Activated CD8-positive, alpha-beta memory T cell treated with anti-CD3 and anti-CD28 coated beads for 1 hour (primary cell): ENCODE measurements at places on chromosomes 1 and 21.

GRCh38 chr1:222225316-222225691 lies 322.6 kb downstream of the HHIPL2 start:
- DNase-seq, result no peak

GRCh38 chr1:181538836-181539235 lies 55.5 kb downstream of the CACNA1E start:
- no peak for DNase-seq

DNA sequence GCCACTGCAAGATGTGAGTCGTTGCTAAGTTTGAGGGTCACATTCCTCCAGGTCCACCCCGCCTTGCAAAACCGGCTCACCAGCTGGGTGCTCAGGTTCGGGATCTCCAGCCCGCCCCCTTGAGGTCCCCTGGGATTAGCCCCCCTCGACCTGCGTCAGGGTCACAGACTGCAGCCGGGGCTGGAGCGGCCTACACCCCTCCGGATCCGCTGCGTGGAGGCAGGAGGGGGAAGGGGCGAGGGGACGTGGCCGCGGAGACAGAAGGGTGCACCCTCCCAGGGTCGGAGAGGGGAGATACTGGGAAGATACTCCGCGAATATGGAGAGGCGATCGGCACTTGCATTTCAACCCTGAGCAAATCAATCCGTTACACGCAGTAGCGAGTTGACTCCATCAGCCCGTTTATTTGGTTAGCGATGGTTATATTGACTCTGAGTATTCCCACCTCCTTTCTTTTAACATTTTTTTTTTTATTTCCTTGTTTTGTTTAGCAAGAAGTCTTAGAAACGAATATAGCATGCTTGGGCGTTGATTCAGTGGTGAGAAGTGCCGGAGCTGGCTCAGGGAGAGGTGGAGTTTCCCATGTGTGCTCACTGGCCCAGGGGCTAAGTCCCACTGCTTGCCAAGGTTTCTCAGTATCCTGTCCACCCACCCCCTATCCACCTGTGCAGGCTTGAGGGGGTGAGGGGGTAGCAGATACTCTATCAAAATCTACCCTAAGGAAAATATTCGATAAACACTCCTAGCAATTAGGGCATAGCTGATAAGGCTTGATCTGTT lies 997 bp downstream of the IFNAR2 start:
- DNase-seq, result no peak

GRCh38 chr1:88801575-88802208 lies 89.7 kb downstream of the GTF2B start:
- DNase-seq, result no peak

- no peak for DNase-seq
Observed at GRCh38 chr1:21082073-21082472, 94.6 kb downstream of the EIF4G3 start.

DNA sequence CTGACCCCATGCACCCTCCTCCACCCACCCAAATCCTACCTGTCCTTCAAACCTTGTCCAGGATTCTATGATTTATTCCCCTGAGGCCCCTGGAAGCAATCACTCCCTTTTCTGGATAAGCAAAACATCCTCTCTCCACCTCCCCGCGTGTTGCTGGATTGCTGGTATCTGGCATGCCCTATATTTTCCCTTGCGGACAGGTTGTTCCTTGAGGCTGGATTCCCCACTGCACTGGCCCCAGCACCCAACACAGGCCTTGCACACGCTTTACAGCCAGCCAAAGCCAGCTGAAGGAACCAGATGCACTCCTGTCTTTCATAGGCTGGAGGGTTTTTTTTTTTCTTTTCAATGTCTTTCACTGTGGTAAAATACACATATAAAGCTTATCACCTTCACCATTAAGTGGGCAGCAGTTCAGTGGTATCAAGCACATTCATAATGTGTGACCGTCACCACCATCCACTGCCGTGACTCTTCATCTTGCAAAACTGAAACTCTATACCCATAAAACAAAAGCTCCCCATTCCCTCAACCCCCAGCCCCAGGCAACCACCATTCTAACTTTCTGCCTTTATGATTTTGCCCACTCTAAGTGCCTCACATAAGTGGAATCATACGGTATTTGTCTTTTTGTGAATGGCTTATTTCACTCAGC lies 50.9 kb downstream of the TOR1AIP2 start:
- DNase-seq, result no peak

- no peak for DNase-seq
Observed at GRCh38 chr1:43757343-43758053, 50.2 kb downstream of the ST3GAL3 start.

GRCh38 chr1:4089421-4090175 lies 189.5 kb upstream of the C1orf174 start:
- no peak for DNase-seq

DNA sequence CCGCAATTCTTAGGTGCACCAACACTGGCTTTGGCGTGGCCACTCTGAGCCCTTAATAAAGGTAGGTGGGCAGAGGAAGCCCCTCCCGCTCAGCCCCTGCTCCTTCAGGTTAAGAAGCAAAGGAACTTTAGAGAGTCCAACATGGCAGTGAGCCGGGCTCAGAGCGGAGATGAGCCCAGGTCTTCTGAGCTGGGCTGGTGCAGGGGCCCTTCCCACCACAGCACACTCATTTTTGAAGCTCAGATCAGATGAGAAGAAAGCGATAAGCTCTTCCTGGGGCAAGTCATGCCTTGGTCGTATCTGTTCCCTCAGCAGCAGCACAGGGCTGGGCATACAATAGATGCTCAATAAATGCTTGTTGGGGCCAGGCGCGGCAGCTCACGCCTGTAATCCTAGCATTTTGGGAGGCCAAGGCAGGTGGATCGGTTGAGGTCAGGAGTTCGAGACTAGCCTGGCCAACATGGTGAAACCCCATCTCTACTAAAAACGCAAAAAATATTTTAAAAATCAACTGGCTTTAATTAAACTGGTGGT lies 51.1 kb upstream of the TARDBP start:
- DNase-seq, result no peak

DNA sequence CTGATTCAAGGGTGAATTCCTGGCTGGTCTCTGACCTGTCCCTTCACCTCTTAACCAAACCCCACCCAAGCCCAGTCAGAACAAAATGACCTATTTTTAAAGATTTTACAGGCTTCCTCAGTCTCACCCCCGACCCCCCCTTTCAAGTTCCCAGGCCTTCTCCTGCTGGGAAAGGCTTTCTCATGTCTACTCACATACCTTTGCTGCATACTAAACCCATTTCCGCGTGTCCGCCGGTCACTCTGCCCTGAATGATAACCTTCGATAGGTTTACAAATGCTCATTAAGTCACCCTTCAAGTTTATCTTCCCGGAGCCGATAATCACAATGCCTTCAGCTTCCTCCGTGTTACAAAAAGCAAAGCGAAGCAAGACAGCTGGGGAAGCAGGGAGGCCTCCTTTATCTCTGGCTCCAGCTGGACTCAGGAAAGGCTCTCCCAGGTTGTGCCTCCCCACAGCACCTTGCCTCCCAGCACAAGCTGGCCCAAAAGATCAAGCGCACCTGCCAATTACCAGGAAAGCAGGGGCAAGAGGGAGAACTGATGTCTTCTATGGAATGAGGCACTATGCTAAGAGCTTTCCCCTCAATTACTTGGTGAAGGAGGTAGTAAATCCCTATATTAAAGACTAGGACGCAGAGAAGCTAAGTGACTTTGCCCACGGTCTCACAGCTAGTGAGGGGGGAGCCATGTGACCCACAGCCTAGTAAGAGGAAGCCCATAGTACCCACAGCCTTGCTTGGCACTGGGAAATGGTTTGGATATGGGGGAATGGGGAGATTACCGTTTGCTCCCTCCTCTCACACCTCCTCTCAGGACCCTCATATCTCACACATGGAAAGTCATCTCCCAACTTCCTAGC lies 15.9 kb downstream of the SMIM12 start:
- no peak for DNase-seq

DNA sequence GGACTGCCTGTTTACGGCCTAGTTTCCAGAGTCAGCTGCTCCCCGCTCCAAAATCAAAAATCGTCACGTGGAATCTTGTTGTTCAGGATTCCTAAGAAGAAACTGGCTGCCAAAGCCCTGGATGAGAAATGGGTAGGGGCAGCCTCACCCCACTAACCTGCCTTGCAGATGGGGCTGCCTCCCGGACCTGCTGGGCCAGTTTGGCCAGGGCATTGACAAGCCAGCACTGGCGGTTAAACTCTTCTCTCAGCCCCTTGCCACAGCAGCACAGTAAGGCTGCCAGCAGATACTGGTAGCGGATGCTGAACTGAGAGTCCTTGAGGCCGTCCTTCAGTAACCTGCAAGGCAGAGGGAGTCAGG lies 31.6 kb upstream of the PPP1R15B start:
- no peak for DNase-seq

DNA sequence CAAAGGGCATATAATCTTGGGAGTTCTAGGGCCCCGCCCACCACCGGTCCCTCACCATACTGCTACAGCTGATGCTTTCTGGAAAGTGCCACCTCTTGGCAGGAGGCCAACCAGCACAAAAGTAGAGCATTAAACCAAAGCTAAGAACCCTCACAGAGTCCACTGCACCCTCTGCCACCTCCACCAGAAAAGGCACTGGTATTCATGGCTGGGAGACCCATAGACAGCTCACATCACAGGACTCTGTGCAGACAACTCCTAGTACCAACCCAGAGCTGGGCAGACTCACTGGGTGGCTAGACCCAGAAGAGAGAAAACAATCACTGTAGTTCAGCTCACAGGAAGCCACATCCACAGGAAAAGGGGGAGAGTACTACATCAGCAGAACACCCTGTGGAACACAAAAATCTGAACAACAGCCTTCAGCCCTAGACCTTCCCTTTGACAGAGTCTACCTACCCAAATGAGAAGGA lies 10.8 kb downstream of the THEM4 start:
- DNase-seq, result no peak

DNA sequence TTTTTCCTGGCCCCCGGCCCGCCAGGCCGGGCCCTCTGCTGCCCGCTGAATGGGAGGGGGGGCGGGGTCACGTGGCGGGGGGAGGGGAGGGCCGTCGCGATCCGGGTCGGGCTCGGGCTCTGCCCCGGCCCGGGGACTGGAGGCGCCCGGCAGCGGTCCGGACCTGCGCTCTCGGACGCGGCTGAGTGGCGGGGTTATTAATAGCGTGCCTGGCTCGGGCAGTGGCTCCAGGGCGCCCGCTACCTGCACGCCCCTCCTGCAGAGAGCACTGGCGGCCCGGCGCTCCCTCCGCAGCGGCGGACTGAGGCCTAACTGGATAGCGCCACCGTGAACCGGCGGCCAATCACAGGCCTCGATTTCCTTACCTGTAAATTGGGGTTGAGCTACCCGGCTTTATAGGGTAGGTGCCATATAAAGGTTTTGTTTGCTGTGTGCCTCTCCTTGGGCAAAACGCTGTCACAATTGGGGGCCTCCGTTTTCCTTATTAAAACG lies 28.1 kb downstream of the AHDC1 start:
- DNase-seq, result no peak

DNA sequence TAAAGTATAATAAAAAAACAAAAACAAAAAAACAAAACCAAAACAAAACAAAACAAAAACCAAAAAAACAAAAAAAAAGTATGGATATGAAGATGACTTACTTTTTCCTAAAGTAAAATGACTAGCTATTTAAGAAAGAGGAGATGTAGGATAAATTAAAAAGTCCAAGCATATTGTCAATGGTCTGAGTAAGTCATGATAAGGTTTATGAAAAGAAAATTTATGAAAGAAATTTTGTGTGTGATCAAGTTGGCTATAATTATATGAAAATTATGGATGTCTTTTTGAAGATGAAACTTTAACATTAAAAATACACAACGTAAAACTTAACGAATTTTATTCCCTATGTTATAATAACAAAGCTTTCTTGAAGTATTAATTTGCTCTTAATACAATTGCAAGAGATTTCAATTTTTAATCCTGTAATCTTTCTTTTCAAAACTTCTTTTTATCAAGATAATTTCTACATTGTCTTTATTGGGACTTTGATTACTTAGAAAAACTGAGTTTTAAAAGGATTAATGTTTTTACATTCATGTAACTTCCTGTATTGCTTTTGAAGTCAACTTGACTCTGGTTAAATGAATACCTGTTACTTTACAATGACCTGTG lies 200.9 kb upstream of the IVNS1ABP start:
- DNase-seq, result no peak

GRCh38 chr1:21644348-21644747 lies 24.8 kb downstream of the RAP1GAP start:
- no peak for DNase-seq

DNA sequence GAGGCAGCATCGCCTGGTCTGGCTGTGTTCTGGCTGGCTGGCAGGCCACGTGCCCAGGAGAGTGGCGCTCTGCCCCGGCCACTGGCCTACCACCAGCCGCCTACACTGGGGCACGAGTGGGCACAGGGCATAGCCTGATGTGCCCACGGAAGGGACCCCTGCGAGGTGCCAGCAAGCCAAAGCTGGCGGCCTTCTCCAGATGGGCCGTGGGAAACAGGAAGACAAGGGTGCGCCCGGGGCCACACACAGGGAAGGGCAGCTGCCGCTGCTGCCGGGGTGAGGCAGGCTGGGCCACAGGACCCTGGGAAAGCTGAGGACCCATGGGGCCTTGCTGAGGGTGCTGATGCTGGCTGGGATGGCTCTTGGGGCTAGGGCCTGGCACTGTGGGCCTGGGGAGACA lies 40.7 kb downstream of the SLC66A1 start:
- no peak for DNase-seq

GRCh38 chr1:202569393-202570322 lies 140.6 kb downstream of the SYT2 start:
- DNase-seq, result no peak

GRCh38 chr1:20150969-20151368 lies 11.8 kb downstream of the PLA2G2F start:
- DNase-seq, result no peak

DNA sequence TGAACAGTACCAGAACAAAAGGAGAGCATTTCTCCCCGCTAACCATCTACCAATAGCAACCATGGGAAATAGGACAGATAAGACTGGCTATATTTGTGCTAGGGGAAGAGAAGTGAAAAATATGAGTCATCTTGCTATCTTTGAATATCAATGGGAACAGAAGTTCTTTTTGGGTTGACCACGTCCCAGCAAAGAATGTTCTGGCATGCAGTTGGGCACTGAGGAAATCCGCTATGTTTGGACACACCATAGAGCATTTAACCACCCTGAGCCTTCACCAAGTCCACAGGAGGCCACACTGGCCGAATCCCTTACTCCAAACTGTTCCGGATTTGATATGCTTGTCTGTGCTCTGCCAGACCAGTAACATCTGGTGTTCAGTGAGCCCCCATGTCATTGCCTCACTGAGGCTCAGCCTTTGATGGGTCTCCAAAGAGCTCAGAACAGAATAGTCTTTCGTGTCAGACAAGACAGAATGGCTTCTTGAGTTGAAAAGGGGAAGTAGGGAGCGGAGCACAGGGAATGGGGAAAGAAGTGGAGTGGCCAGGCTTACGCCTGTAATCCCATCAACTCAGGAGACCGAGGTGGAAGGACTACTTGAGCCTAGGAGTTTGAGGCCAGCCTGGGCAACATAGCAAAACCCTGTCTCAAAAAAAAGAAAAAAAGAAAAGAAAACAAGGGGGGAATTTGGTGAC lies 81.4 kb downstream of the SMYD2 start:
- DNase-seq, result no peak
